ENCODE measurements at places on chromosomes 3 and 15.

DNA sequence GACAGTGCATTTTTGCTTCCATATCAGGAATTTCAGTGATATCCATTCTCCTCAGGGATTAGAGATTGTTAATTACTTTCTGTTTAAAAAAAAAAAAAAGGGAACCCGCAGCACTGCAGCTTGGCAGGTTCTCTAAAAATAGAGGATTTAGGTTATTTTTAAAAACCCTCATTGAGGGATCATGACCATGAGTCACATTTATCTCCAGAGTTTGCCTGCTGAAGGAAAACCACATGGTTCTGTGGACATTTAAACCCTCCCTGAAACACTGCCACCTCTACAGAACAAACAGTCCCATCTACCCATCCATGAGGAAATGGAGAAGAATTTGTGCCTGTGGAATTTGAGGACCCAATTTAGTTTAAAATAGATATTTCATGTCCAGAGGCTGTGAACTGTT lies 66.2 kb upstream of the UBE2E1 start:
- DNase-seq: no peak

DNA sequence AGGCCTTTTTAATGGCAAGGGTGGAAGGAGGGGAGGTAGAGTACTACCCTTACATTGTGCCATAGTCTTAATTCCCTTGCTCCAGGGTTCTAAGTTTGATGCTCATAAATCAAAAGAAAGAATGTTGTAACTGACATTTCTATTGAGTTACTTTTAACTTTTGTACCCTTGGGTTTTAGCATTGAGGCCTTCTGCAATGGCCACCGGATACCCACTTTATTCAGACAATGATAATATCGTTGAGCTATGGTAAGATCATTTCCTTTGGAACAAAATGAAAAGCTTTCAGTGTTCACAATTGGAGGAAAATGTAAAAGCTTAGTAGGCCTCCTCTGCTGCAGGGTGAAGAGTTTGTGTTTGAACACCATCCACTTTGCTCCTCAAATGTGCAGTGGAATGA lies 16.8 kb downstream of the CGNL1 start:
- DNase-seq: no peak

DNA sequence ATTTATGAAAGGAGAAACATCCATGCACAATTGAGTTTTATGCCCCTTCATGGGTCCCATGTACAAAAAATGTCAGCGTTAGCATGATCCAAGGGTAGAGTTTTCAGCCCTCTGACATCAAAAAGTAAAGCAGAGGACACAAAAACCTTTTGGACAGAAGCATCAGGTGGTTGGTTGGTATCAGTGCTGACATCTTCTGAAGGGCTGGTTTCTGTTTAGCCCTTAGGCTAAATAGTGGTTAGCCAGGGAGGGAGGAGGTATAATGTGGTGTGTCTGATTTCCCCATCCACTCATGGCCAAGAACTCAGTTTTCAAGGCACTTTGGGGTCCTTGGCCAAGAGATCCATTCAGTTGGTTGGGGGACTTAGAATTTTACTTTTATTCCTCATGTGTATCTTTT lies 16.5 kb downstream of the CCDC66 start:
- DNase-seq: no peak

DNA sequence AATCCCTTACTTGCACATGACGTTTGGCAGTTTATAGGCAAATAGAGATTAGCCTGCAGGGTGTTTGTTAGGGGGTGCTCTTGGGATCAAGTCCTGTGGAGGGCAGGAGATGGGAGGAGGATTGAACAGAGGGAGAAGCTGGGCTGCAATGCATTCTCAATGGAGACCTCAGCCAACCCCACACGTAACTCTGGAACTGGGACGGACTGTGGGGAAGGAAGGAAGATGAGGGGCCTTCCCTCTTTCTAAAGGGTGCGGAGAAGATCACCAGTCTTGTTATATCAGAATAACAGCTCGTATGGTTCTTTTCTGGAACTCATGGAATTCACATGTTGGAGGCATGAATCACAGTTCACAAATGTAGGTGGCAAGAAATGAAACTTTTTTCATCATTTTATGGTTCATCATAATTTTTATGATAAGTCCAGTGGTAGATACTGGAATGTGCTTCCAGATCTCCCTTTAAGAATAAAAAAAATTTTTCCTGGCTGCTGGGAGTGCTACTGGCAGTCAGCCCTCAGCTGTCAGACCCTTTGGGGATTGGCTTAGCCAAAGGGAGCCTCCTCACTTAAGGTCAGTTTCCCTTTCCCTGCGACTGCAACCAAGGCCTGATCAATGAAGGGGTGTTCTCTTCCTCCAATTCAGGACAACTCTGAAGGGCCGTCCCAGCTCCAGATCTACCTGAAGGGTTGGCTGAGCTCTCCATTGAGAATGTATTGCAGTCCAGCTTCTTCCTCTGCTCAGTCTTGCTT lies 20.5 kb upstream of the LYZL4 start:
- DNase-seq: no peak

DNA sequence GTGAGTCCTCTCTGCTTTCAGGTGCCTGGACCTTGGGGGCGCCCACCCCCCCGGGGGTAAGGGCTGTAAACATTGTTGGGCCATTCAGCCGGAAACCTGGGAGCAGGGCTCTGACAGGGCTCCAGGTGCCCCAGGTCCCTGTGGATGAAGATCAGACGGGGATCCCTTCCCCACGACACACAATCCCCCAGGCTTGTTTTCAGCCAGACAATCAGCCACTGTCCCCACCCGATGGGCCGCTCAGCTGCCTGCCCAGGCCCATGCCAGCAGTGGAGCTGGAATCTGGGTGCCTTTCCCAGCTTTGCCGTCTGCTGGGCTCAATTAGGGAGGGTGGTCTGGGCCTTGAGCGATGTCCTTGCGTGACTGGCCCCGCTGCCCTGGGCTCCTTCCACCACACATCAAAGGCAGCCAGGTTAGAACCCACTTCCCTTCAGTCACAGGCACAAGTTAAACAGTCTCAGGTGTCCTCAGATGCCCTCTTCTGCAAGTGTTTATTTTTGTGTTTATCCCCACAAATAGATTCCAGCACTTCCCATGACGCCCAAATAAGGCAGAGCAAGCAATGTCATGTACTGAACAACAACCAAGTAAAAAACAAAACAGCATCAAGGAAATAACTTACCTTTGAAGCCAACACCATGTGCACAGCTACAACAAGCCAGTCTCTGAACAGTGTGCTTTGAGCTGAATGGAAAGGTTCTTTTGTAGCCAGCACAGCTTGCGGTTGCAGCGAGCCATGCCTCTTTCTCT lies 77.0 kb upstream of the ALDH1A3 start:
- no peak for DNase-seq

- peak; percentile 64 for DNase-seq
These were observed 2.0 kb upstream of the HYAL2 start for GRCh38 chr3:50324351-50325112.

DNA sequence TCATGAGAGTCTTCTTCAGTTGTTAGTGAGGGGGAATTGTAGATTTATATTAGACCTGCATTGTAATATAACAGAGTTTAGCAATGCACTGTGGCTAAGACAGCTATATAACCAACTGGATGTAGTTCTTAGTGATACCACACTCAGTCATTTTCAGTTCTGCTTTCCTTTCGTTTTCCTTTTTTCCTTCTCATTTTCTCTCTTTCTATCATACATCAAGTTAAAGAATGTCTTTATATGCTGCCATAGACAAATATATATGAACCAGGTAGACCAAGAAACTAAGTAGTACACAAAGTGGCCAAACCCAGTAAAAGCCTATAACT lies 43.7 kb upstream of the CD47 start:
- DNase-seq: no peak

DNA sequence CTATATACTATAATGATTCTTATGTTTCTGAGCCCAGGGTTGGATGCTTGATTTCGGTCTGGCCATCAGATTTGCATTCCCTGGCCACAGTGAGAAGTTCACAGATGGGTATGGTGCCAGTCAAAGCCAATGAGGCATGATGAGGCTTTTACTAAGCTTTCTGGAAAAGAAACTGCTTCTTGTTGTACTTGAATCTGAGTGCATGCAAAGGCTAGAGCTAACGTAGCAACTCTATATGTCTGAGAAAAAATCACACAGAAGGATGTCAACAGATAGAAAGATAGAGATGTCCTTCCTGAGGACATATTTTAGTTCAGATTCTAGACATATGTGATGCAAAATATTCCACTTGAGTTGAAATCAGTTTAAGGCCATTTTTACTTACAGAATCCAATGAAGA lies 608.1 kb downstream of the ROBO1 start:
- no peak for DNase-seq

- no peak for DNase-seq
These were observed 165.8 kb upstream of the ROPN1 start for GRCh38 chr3:124157748-124158147.

DNA sequence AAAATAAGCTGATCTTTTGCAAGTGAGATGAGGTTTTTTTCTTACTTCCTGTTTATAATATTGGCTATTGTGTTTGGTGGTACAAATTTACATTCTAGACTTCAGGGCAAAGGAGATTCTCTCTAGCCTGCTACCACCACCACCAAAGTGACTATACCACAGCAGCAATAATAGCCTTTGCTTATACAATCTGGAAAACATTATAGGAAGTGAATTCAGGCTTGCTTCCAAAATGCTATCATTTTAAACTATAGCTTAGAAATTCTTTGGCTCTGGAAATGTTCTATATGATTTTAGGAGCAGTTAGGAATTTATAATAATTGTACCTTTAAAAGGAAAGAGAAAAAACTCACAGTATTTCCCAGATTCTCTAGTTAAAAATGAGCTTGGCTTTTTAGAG lies 94.4 kb downstream of the TFG start:
- DNase-seq: no peak

GRCh38 chr15:90539789-90540188 lies 10.1 kb downstream of the CRTC3 start:
- DNase-seq: peak; percentile 52

GRCh38 chr15:57213862-57214261 lies 162.4 kb upstream of the CGNL1 start:
- peak; percentile 22 for DNase-seq

GRCh38 chr3:106299300-106300098 lies 430.7 kb upstream of the CBLB start:
- peak; percentile 28 for DNase-seq

- DNase-seq: no peak
These were observed 174.0 kb upstream of the TPM1 start for GRCh38 chr15:62868507-62868906.

GRCh38 chr15:36737430-36737891 lies 158.0 kb downstream of the CDIN1 start:
- no peak for DNase-seq

GRCh38 chr3:80244390-80244789 lies 476.6 kb upstream of the ROBO1 start:
- DNase-seq: no peak

GRCh38 chr15:93973287-93973686 lies 258.1 kb upstream of the MCTP2 start:
- DNase-seq: no peak

- DNase-seq: no peak
These were observed 156.8 kb downstream of the ATP10A start for GRCh38 chr15:25706176-25706955.

- no peak for DNase-seq
These were observed 39.3 kb downstream of the LRRK1 start for GRCh38 chr15:100958326-100959065.

DNA sequence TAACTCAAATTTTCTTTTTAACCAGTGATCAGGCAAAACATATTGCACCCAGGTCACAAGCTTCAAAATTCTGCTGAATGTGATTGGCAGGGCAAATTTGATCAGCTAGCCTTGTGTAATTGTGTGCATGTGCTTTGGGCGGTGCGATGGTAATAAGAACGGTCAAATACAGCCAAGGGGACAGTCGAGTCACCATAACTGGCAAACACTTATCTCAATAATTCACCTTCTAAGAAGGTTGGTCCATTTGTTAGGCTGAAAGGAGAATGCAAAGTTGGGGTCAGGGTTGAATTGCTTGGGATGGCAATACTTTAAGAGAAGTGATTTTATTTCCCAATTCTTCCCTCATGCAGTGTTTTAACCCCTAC lies 302.4 kb upstream of the PDZRN3 start:
- DNase-seq: no peak

GRCh38 chr3:37197810-37198371 lies 23.5 kb upstream of the LRRFIP2 start:
- no peak for DNase-seq

DNA sequence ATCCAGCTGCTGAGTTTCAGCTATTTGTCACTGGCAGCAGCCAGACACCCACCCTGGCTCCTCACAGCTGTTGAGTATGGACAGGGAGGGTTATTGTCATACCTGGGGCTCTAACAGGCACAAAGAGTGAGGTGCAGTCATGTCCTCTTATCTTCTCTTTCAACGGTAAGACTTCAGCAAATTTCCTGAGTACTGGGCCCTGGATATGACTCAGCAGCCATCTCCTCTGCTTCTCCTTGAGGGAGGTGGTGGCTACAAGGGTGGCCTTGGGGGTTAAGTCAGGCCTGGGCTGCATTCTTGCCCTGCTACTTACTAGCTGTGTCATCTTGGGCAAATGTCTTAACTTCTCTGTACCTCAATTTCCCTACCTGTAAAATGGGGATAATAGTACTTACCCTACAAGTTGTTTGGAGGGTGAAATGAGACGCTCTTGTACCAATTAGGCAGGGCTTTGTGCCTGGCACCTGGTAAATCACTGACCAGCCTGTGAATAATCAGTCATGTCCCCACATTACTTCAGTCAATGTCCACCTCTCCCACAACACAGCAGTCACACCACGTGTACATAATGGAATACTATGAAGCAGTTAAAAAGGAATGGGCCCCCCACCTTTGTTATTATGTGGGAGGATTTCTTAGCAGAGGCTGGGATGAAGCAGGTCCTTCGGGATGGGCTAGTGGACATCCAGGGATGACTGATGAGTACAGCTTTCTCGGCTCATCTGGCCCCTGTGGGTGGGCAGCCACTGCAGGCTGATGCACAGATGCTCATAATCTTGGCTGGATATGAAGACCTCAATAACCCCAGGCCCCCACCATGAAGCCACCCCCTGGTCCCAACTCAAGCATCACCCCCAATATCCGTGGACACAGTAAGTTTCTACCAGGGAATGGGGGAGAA lies 528.8 kb downstream of the SHQ1 start:
- DNase-seq: no peak

GRCh38 chr3:115359536-115359935 lies 212.4 kb upstream of the ZBTB20 start:
- no peak for DNase-seq

DNA sequence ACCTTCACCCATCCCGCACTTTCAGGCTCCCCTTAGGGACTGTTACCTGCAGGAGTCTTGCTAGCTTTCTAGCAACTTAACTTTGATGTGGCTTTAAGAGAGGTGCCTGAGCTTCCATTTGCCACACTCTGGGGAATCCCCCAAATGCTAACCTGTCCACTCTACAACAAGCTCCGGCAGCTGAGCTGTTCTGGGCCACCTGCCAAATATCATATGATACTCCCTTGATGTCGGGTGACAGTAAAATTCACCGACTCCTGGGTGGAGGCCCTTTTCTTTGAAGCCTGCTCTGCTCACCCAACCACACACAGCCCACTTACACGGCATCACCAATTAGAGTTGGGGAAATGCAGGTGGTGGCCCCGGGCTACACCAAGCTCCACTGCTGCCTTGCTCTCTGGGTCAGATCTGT lies 38.0 kb upstream of the XCR1 start:
- DNase-seq: peak; percentile 96

DNA sequence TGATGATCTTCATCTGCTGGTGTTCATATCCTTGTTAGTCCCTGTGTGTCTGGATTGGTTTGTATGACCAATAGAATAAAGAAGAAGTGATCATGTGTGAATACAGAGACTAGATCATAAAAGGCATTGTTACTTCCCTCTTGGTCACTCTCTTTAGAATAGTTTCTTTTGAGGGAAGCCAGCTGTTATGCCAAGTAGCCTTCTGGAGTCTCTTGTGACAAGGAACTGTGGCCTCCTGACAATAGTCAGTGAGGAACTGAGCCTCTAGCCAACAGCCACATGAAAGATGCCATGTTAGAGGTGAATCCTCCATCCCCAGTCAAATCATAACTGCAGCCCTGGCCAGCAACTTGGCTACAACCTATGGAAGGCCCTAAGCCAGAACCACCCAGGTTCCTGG lies 63.0 kb upstream of the SMAD3 start:
- no peak for DNase-seq

Data from CD4-positive, alpha-beta T cell treated with Interleukin-2 at 100 ng/mL for 4 hours (primary cell).